ENCODE measurements at places on chromosomes 12 and 14. TPM values are rescaled to one million over a fixed set of nuclear protein-coding genes. Genes with fewer than 3 reads are reported as not detected.

The ERBB3 gene
- 0.38 TPM for total RNA-seq

The AVPR1A gene
- 0.56 TPM for total RNA-seq

The TTC6 gene
- not detected for total RNA-seq

The OAS1 gene
- total RNA-seq: 2.8 TPM
